ENCODE measurements at places on chromosomes 2 and 18.
A peak's percentile ranks its signal among the peaks of the same experiment; 100 is the strongest.

- no peak for DNase-seq
Observed at GRCh38 chr2:46393347-46393820, 86.0 kb upstream of the TMEM247 start.

DNA sequence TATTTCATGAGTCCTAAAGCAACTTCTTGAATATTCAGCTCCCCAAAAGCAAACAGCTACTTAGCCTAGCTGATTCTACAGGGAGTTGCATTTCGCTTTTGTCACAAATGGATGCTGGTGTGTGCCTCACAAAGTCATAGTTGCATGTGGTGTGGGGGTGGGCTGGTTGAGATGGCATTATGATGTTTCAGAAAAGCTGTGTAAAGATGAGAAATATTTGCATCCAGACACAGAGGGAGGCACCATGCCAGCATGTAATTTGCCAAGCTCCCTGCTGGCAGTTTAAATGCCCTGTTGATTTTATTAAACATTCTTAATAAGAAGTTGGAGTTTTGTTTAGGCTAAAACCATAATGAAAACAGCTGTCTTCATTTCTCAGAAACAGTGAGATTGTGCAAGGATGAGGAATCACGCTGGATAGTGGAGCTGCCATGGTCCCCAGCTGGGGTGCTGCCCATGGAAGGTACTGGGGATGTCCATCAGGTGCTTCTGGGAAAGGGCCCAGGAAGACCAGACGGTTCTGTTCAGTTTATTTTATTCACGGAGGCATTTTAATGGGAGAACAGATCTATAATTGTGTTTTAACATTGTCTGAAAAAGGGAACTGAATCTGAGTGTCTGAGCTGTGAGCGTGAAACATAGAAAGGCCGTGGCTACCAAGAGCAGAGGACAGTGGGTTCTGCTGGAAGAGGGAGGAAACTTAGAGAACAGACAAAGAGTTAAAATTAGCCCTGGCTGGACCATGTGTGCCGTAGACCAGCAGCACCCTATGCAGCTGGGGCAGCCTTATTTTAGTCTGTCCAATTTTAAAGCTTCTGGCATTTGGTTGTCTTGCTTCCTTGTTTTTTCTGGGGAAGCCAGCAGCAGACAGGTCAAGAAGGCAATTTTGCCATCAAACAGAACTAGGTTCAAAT lies 177.1 kb downstream of the FAM210A start:
- no peak for DNase-seq

DNA sequence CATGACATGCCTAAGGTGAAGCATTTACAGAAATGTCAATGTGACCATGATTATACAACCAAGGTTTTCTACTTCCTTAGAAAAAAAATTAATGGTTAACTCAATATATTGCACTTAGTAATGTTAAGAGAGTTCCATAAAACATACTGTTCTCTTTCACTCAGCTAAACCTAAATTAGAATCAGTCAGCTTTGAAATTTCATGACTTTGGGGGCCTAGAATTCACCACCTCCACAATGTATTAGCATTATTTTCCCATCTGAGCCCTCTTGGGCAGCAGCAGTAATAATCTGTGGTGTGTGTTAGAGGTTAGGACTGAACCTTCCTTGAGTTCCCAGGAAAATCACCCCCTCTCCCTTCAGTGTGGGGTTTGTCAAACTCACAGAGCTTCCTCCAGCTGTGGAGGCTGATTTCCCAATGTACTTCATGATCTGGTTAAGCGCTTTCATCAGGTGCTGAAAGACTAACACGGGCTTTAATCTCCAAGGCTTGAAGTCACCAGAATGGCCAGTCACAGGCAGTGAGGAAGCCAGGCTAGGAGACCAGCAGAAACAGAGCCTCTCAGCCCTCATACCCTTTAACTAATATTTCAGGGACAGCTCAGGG lies 7.1 kb upstream of the UPP2 start:
- DNase-seq: no peak

DNA sequence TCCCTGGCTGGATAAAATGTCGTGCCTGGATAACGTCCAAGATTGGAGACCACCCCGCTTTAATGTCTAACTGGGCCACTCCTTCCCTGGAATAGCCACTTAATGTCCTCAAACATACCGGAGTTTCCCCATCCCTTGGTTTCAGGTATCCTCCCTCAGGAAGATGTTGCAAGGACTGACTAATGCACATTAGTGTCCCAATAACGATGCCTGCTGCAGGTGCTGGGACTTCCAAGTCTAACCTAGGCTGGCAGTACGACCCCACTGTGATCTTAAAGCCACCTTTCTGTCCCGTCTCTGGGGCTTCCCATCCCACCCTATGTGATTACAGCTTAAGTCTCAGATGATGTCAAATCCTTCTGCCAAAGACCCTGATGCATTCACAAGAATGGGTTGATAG lies 1.1 kb upstream of the ATP6V1C2 start:
- no peak for DNase-seq

- DNase-seq: no peak
Observed at GRCh38 chr18:33735428-33735827, 157.4 kb downstream of the ASXL3 start.

DNA sequence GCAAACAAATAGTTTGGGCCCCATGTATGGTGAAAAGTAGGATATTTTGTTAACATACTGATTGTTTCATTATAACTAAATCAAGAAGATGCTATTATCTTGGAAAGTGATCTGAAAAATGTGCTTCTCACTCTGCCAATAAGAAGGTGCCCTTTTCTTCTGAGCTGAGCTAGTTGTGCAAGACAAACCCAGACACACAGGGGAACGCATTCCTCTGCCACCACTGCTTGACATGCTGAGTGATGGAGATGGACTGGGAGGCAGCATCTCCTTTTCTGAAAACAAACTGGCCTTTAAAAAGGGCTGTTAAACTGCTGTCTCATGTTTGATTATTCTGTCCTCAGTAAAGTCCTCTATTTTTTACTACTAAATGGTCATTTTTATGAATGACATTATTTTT lies 1989.9 kb upstream of the CELF4 start:
- no peak for DNase-seq

DNA sequence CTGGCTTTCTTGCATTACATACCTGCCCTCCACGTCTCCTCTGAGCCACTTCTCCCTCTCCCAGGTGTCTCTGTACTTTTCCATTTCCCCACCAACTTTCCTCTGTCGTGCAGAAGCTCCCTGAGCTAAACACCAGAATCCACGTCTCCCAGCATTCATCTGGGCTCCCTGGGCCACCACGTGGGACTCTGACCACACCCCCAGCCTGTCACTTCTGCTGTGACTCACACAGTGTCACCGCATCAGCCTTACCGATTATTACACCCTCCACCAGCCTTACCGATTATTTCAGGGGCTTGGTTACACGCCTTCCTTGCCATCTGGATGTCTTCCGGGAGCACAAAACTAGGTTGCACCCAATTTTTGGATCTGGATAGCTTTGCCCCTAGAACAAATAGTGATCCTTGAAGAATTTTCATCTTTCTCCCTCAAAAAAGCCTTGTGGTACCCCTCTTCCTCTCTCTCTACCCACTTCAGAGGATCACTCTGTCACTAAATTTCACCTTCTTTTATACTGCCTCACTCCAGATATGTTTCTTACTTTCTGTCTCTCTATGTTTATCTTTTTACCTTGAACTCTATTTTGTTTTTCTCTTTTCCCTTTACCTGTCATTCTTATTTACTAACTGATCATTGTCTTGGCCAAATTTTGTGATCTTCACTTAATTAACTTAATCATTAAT lies 136.9 kb upstream of the CAB39 start:
- peak; percentile 41 for DNase-seq

DNA sequence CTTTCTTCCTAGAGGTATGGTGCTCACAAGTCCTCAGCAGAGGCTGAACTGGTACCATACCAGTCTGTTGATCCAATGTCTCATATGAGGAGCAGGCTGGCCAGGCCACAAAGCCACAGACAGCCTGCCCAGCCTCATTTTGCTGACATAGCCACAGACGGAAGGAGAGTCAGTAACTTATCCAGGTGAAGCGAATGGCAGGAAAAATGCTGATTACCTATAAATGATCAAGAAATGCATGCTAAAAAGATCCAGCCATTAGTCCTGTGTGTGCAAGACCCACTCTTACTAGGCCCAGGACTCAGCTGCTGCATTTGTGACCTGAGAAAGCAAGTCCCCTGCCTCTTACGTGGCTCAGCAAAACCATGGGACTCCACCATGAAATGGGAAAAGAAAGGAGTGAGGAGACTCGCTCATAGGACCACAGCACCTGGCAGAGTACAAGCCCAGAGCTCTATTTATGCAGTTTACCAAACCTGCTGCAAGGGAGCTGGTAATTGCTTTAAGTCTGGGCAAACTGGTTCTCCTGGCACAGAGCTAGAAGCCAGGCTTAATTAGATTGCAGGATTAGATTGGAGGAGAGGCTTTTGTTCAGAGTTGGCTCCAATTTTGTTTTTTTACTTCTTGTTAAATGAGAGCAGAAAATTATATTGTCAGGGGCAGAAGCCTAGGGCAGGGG lies 19.0 kb downstream of the RHOB start:
- no peak for DNase-seq

- no peak for DNase-seq
Observed at GRCh38 chr2:54061272-54061671, 54.1 kb upstream of the ACYP2 start.

DNA sequence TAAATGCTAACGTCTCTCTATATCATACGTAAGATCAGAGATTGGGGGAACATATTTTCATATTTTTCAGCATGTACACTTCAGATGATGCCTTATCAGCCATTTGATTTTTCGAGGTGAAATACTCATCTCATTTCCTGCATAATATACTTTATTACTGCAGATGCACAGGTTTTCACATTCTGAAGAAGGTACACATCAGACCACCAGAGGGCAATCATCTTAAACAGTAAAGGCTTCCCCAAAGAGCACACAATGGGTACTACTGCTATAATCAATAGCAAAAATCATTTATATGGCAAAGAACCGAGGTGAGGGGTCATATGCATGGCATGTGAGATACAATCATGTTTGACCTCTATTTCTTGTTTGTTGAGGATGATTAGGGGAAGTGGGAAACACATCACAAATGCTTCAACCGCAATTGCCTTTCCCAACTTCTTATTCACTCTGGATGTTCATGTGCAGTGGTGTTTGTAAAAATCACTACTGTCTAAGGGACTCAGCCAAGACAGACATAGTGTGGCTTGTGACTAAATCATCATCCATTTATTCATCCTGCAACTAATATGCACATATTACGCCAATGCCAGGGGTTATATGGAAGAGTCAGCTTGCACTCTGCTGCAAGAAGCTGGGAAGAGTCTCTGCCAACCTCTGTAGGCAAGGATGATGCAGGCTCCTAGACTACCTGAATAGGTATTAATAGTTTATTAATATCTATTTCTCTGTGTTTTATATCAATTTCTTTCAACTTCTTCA lies 118.7 kb downstream of the EPB41L3 start:
- DNase-seq: no peak
